ELF-1 (cell line): ENCODE measurements at places on chromosomes 16 and 17.
A peak's percentile ranks its signal among the peaks of the same experiment; 100 is the strongest.

- no peak for DNase-seq
Observed at GRCh38 chr16:72126429-72126765, 32.8 kb downstream of the DHX38 start.

DNA sequence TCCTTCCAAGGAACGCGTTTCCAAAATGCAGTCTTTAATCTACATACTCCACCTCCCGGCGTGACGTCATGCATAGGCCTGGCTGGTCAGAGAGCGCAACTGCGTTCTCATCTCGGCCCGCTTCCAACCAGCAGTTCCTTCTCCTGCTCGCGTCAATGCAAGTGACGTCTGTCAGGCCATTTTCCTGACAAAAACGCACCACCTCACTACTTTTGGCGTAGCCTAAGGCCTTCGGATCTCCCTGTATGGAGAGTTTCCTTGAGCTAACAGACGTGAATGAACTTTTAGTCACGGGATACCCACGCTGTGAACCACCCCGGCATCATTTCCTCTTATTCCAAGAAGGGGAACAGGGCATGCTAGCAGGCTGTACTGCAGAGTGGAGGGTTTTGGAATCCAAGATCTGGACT lies 25.0 kb downstream of the TEX14 start:
- DNase-seq: peak; percentile 45

- DNase-seq: peak; percentile 80
Observed at GRCh38 chr17:75808905-75809621, 24.5 kb downstream of the UNK start.

GRCh38 chr16:67021321-67021720 lies 7.6 kb upstream of the CBFB start:
- DNase-seq: no peak

- peak; percentile 82 for DNase-seq
Observed at GRCh38 chr16:69930117-69930776, 20.9 kb upstream of the CLEC18A start.

GRCh38 chr17:8320990-8321389 lies 10.9 kb downstream of the ARHGEF15 start:
- no peak for DNase-seq

DNA sequence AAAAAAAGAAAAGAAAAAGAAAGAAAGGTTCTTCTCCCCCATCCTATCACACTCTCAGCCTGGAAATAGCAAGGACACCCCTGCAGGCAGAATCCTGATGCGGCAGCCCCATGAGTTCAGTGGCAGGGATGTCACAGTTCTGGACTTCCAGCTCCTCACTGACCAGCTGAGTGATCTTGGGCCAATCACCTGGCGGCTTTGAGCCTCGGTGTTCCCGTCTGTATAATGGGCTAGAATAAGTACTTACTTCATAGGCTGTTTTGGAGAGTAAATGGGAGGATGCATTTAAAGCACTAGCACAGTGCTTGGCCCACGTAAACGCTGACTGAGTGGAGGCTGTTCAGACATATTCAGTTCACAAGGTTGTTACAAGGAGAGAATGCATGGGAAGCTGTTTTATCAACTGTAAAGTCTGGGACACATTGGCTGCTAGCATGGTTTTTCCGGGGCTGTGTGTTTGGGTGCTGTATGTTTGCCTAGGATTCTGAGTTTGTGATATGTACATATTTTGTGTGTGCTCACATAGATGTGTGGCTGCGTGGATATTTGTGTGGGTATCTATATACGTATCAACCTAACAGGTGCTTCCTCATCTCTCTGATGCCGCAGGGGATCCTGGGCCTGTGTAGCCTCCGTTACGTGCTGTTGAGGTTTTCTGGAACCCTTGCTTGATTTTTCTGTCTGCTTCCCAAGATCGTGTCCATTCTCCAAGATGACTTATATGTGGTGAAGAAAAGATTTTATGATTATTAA lies 3.4 kb downstream of the BHLHA9 start:
- no peak for DNase-seq

GRCh38 chr16:18829251-18829650 lies 27.9 kb upstream of the ARL6IP1 start:
- no peak for DNase-seq

- DNase-seq: peak; percentile 33
Observed at GRCh38 chr17:35568561-35568960, 7.9 kb upstream of the SLFN14 start.

- no peak for DNase-seq
Observed at GRCh38 chr17:17455173-17455572, 21.6 kb upstream of the MED9 start.

GRCh38 chr17:80388175-80388574 lies 26.8 kb upstream of the ENDOV start:
- no peak for DNase-seq

DNA sequence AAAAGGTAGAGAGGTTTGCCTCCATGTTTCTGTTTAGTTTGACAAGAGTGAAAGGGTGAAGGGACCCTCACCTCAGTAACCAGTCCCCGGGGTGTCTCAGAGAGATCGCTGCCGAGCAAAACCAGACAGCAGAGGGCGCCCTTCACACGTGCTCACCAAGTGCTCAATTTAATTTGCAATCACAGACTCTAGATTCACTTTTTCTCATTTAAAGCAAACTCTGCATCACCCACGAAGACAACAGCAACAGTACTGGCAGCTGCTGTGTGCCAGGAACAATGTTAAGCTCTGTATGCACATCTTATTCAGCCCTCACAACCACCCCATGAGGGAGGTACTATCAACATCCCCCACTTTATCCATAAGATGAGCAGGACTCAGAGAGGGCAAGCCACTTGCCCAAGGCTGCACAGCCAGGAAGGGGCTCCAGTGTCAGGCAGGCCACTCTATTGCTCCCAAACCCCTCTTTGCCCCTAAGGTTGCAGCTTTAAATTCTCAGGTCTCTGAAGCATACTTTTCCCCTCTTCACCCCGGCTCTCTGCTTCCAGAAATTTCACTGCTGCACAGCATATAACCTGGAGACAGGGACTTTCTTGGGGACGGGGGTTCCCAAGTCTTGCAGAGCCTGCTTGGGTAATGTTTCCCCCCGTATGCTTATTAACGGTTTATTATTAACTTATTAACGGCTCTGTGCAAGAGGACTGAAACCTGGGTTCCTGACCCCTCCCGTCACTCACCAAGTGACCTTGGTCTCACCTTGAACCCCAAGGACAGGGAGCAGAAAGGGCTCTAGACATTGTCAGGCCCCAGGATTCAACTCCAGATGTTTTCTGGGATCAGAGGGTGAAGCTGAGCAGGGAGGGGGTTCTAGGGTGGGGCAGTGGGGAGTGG lies 70.9 kb downstream of the CNGB1 start:
- peak; percentile 82 for DNase-seq

- no peak for DNase-seq
Observed at GRCh38 chr17:77404812-77405581, 264.2 kb downstream of the SEC14L1 start.

DNA sequence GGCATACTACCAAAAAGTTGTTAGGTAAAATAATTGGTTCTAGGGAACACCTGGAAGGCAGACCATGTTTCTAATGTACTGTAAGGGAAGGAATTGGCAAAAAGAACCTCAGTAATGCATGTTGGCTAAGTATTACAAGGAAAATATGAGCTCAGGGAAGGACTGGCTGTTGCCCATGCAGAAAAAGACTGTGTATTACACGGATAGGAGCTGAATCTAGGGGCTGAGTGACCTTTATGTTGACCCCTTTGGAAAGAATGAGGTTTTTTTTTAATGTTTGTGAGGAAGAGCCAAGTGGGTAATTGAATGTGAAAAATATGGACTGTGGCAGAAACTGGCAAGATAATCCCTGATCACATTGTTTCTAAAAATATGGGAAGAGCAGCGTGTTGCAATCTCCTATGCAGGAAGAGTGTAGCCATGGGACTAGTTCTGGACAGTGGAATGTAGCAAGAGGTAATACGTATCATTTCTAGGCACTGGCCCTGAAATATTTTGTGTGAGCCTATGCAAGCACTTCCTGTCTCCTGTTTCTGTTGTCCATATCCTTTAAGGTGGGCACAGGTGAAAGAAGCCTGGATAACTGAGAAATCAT lies 95.1 kb upstream of the CNTNAP4 start:
- no peak for DNase-seq

DNA sequence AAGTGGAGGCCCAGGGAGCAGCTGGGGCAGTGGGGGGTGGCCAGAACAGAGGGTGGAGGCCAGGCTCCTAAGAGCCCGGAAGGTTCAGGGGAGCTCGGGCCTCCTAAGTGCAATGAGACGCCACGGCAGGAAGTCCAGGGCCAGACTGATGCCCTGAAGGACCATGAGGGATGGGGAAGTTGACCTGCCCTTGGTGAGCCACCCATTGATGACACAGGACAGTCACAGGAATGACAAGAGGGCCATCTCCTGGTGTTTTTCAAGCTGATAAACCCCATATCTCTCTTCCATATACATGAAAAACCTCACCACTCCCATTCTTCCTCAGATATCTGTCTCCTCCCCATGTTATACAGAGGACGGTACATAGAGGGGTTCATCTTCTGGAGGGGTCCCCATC lies 5.8 kb upstream of the MRPL58 start:
- DNase-seq: no peak

DNA sequence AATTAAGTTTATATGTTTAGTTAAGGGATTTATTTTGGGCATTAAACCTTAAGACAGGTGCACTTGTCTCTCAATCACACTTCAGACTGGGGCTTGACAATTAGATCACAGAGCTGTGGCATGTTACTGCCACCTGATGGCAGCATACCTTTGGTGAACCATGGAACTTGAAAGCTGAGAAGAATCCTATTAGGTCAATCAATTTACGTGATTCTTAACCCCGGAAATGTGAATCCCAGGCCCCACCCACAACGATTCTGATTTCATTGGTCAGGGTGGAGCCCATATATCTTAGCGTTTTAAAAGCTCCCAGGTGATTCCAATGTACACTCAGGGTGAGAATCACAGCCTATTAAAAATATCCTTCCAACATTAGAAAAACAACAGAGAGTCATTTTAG lies 91.0 kb downstream of the GSG1L start:
- DNase-seq: peak; percentile 30

DNA sequence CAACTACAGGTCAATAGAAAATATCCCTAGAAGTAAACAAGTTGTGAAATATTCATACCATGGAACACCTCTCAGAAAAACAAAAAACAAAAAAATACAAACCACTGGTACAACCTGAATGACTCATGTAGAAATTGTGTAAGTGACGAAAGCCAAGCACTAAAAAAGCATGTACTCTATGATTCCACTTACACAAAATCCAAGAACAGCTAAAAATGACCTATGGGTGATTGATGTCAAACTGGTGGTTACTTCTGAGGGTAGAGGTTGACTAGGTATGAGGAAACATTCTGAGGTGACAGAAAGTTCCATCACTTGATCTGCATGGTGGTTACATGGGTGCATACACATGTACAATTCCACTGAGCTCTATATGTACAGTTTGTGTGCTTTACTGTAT lies 31.1 kb downstream of the DHRS7C start:
- no peak for DNase-seq

- DNase-seq: no peak
Observed at GRCh38 chr17:40821536-40821935, 878 bp downstream of the KRT10 start.

GRCh38 chr16:30490210-30490609 lies 17.7 kb downstream of the ITGAL start:
- no peak for DNase-seq

GRCh38 chr16:31184888-31185287 lies 4.9 kb downstream of the FUS start:
- no peak for DNase-seq

DNA sequence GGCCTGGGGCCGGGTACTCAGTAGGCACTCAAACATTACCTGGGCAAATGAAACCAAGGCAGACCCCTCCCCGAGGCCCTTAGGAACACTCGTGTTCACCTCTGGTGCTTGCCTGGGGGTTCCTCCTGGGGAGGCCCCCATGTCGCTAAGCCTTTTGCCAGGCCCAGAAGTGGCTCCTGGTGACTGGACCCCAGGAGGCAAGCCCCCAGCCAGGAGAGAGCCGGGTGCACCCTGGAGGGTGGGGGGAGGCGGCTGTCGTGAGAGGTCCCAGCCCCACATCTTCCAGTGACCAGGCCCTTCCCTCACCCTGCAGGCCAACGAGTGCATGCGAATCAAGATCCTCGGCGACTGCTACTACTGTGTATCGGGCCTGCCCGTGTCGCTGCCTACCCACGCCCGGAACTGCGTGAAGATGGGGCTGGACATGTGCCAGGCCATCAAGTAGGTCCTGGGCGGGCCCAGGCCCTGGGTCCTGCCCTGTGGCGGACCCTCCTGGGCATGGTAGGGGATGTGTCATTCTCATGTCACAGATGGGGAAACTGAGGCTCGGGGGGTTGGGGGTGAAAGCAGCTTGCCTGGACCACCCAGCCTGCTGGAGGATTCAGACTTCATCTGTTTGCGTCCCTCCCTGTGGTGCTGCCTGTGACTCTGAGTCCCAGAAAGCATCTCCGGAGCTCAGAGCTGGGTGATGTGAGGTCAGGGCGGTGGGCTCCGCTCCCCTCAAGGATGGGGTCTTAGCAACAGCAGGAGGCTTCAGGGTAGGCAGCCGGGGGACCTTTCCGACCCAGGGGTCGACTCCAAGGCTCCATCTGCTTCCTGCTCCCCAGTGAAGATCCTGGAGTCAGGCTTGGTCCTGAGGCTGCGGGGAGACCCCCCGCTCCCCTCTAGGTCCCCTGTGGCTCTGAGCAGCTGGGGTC lies 32.5 kb downstream of the ADCY7 start:
- no peak for DNase-seq

DNA sequence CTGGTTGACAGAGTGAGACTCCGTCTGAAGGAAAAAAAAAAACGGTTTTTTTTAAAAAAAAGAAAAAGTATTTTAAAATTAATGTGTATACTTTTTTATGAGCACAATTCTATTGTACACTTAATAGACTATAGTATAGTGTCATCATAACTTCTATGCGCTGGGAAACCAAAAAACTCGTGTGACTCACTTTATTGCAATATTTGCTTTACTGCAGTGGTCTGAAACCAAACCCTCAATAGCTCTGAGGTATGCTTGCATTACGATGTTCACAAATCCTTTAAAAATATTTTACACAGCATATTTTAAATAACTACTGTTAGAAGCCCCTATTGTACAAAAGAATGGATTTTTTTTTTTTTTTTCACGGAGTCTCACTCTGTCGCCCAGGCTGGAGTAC lies 12.4 kb upstream of the MAP2K6 start:
- no peak for DNase-seq
